Stimulated activated CD4-positive, alpha-beta T cell treated with anti-CD3 and anti-CD28 coated beads, Interleukin-15, amount 100 ng/mL, for 24 hours (primary cell): ENCODE measurements at places on chromosomes 6 and 20.
A peak's percentile ranks its signal among the peaks of the same experiment; 100 is the strongest.

GRCh38 chr6:151620179-151620578, 126.4 kb downstream of the CCDC170 start:
- DNase-seq, result no peak

GRCh38 chr6:116531675-116532570, 13.6 kb downstream of the TRAPPC3L start:
- DNase-seq, result peak; percentile 68

- DNase-seq, result no peak
Measured at GRCh38 chr20:47036091-47036870, 141.6 kb downstream of the EYA2 start.

DNA sequence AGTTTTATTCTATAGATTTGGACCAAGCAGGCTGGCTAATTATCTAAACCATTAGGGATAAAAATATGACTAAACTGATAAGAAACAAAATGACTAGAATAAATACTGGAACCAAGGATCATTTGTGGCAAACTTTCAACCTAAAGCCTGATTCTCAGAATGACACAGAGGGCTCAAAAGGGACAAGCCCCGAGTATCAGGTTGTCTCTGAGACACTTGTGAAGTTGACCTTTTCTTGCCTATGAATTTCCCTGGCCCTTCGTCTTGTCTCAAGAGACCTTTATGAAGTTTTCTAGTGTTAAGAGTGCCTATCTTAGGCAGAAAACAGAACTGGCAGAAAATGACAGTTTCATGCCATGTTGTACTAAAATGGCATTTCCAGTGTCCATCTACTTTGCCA, 68.3 kb downstream of the IMPG1 start:
- DNase-seq, result no peak

- no peak for DNase-seq
Measured at GRCh38 chr6:160030103-160030502, 61.2 kb downstream of the IGF2R start.

- DNase-seq, result no peak
Measured at GRCh38 chr20:45452772-45453691, 16.5 kb upstream of the WFDC2 start.

GRCh38 chr6:27492631-27493190, 19.8 kb upstream of the ZNF184 start:
- no peak for DNase-seq

DNA sequence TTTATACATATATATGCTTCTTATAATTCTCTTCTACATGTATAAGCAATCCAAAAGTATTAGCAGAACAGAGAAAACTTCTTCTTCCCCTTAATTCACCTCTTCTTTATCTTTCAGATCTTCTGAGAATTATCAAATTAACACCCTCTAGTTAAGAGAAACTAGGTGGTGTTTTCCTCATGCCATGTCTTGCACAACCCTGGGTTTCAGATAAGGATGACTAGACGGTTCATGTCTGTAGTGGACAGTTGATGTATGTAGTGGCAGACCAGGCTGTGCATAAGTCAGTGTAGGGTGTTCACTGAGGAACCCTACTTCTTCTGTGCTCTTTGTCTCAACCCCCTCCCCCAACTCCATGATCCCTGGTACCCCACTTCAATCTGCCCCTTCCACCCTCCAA, 187.3 kb downstream of the SAMD5 start:
- no peak for DNase-seq

- no peak for DNase-seq
Measured at GRCh38 chr6:12815884-12816600, 99.5 kb downstream of the PHACTR1 start.

DNA sequence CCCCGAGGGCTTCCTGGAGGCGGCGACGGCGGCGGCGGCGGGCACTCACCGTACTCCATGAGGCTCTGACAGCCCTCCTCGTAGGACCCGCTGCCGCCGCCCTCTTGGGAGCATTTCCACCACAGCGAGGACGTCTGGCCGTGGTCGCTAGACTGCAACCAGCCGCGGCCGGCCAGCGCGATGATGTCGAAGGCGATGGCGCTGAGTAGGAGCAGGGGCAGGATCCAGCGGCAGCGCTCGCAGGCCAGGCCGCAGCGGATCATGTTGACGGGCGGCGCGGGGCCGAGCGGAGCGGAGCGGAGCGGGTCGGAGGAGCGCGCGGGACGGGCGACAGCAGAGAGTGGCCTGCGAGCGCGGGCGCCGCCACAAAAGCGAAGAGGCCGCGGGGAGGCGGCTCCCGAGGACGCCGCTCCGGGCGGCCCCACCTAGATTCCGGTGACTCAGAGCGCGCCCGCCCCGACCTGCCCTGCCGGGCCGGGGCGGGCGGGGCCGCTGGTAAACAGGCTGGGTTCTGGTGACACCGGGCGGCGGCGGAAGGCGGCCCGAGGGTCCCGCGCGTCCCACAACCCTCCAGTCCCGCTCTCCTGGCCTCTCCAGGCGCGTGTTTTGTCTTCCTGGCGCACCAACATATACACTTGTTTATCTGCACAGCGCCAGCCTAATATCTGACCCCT, at the start of gene PERP:
PERP (minus strand) TSS at position 342 of the 674 bp plus-strand sequence; CDS start at position 263, 79 bp downstream.
- peak; percentile 83 for DNase-seq

GRCh38 chr6:24455061-24455460, 34.3 kb downstream of the GPLD1 start:
- no peak for DNase-seq

DNA sequence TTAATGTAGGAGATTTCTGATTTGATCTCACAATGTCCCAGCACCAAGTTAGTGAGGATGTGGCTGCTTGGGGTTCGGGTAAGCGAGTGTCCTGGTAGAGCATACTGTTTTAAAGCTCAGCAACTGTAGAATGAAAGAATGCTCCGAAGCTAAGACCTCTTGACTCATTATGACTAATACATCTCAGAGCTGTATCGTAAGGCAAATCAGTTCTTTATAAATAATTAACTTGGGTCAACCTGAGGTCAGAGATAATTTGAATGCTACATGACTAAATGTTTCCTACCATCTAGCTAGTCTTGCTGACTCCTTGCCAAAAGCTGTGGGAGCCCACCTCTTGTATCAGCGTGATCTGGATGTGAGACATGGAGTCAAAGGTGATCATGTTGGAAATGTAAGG, 128.8 kb upstream of the PDE7B start:
- peak; percentile 46 for DNase-seq

GRCh38 chr20:16664020-16664419, 65.8 kb upstream of the SNRPB2 start:
- no peak for DNase-seq

DNA sequence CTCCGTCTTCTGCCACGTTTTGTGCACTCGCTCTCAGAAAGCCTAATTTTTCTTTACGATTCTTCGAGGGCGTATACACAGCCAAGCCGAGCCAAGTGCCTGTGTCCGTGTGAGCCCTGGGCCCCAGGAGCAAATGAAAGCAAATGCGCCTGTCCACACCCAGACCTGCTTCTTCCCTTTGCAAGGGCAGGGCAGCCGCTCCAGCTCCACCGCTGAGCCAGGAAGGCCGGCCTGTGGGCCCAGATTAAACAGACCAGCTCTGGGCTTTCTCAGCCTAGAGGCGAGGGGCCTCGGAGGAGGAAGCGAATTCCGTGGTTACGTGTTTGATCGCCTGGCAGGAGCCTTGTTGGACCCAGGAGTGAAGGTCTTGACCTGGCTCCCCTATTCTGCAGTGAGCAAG, 184.6 kb downstream of the SMOC2 start:
- no peak for DNase-seq

GRCh38 chr6:7439228-7439627, 49.6 kb downstream of the RIOK1 start:
- no peak for DNase-seq

GRCh38 chr6:12527339-12527738, 189.2 kb upstream of the PHACTR1 start:
- DNase-seq, result no peak

DNA sequence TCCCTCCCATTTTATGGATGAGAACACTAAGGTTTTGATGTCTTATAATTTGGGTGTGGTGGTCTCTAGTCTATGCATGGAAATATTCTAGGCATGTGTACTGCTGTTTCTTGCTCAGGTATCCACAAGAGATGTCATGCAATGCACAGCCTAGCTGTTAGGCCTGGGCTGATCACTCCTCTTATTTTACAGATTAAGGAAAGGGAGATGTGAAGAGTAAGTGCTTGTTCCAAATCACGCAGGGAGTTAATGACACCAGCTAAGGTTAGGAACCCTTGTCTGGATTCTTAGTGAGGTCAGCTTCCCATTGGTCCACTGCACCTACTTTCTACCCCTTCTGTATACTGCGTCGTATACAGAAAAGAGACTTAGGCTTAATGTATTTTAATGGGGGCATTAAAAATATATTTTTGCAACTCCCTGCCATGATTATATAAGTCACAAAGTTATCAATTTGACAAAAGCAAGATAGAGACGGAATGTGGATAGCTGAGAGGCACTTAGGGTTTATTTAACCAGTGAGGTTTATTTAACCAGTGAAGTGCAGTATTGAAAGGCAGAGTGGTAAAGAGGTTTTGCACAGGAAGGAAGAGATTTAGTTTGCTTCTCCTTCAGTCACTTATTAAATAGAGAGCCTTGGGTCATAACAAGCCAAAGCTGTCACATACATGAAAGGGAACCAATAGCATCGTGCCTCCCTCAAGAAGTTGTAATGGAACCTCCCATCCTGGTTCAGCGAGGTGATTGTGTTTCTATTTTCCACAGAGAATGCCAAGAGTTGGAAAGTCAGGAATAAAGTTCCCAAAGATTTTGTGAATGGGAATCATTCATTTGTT, 95.0 kb upstream of the FAM184A start:
- DNase-seq, result no peak

DNA sequence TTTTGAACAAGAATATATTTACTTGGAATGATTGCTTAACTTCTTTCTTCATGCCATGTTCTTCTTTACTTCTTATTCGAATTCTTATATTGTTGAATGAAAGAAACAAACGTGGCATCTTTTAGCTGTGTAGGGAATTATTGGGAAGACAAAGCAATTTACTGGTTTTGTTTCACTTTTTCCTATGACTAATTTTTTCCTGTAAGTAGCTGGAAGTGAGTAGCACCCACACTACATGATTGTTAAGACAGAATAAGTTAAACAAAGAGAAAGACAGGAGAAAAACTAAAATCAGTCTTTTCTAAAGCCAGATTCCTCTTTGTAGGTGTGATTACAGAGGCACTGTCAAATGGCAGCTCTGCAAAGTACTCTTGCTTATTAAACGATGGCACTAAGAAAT, 593.4 kb downstream of the EYS start:
- no peak for DNase-seq

- no peak for DNase-seq
Measured at GRCh38 chr6:109295109-109295773, 87.0 kb downstream of the CD164 start.

GRCh38 chr6:20702366-20702765, 168.1 kb downstream of the CDKAL1 start:
- no peak for DNase-seq

DNA sequence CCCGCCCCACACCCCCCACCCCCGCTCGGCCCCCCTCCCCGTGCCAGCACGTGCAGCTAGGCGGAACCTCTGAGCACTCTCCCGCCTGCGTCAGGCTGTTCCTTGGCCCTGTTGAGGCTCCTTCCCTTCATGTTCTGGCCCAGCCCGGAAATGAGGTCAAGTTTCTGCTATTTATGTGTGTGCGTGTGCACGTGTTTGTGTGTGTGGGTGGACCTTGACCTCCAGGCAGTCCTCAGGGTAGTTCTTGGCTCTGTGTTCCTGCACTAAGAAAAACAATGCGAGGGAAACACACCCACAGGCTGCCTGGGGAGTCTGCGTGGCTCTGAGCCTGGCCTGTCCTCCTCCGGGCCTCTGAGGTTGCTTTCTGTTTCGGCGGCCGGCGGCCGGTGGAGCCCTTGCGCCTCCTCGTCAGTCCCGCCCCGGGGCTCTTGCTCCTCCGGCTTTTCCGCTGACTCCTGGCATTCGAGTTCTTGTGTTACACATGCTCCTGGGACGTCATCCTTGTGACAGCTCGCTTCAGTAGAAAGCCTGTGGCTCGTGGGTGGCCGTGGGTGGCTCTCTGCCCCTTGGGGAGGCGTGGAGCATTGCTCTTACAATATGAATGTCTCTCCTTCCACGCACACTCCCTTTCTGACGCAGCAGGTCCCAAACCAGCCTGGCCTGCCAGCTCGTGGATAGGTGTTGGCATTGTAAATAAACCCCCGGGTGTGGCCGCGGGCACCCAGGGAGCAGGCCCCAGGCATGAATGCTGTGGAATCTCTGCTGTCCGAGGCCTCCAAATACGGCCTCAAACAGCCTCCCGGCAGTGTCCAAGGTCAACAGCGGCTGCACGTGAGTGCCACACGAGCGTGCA, 10.0 kb downstream of the SLCO4A1 start:
- DNase-seq, result peak; percentile 71

DNA sequence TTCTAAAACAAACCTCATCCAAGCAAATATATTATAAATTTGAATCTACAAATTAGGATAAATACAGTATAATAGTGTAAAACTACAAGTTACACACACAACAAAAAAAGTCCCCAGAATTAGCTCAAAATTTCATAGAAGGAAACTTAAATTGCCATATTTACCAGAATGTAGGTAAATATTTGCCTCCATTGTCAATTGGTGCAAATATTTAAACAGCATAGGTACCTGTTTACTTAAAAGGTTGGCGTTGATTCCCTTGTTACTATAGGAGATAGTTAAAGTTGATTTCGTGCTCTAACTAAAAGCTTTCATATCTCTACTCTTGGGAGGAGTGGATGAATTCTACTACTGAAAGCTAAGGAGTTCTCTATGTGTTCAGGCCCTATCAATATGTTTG, 111.6 kb upstream of the TENT5A start:
- no peak for DNase-seq

DNA sequence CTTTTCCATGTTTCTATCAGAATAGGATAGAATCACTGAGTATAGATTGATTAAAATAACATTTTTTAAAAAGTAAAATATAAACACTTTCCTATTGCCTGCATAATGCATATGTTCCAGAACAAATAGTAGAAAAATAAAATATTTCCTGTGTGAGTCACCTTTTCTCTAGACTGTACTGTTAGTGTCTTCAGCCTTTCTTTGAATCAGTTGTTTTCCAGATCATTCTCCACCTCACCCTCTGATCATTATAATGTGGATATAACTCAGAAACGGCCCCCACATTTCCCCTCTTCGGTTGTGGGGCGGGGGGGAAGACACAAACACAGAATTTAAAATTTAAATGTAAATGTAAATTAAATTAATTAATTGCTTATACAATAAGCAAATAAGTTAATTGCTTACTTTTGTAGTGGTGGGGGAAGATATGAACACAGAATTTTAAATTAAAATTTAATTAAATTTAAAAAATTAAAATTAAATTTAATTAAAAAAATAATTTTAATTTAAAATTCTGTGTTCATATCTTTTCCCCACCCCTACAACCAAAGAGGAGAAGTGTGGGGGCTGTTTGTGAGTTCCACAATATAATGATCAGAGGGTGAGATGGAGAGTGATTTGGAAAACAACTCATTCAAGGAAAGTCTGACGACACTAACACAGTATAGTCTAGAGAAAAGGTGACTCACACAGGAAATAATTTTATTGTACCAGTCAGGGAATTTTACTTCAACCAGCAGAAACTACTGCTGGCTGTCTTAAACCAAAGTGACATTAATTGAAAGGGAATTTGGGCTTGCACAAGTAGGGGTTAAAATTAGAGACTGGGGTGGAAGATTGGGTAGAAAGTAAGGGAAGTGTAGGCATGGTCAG, 37.1 kb upstream of the PROKR2 start:
- no peak for DNase-seq
